ENCODE measurements at places on chromosomes 11 and 22. TPM values are rescaled to one million over a fixed set of nuclear protein-coding genes. Genes with fewer than 3 reads are reported as not detected.

Gene UBQLNL
- not detected for total RNA-seq

Gene TBX1
- total RNA-seq = 15.4 TPM

Gene UQCC3
- total RNA-seq = 23.0 TPM

Gene FOLR3
- total RNA-seq = not detected

Gene CBX7
- total RNA-seq = 9.6 TPM

Gene MYOD1
- total RNA-seq = not detected

Gene LIF
- 24.5 TPM for total RNA-seq

Gene TMEM218
- total RNA-seq = 62.0 TPM

Gene KREMEN1
- total RNA-seq = 9.7 TPM

Gene TRIM49
- total RNA-seq = 2.0 TPM

Gene NCAM1
- total RNA-seq = not detected

Gene FOSL1
- 23.6 TPM for total RNA-seq

Gene CCDC116
- total RNA-seq = not detected

Gene MRPL16
- 103 TPM for total RNA-seq

Gene UPK2
- not detected for total RNA-seq

Gene ZC3H7B
- 64.4 TPM for total RNA-seq

Gene CSTPP1
- total RNA-seq = 9.0 TPM

Gene BDNF
- 29.8 TPM for total RNA-seq

Gene ATG2A
- total RNA-seq = 20.5 TPM

Gene TRIM6
- not detected for total RNA-seq

Gene PACSIN2
- total RNA-seq = 58.8 TPM

All from G401 (cell line).